Colonic mucosa (tissue), 4 donors: ENCODE measurements at places on chromosomes 3 and 15.

DNA sequence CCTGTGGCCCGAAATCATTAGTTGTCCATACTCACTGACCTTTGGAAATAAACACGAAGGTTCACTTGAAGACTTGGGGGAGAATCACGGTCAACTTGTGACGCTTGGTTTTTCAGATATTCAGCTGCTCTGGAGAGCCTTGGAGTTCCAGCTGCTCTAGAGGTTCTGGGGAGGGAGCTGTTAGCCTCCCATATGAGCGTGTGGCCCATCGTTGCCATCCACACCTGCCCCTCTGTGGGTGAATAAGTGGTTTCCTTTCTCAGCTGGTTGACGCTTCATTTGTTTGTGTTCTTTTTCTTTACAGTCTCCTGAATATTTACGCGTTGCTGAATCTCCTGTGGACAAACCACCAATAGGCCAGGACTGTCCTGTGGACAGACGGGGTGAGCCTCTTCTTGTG is 35.6 kb downstream of the APBA2 start:
- no peak for DNase-seq
- H3K4me3 ChIP-seq = no peak overlapping the region
- H3K4me1 ChIP-seq = no peaks in the 10 kb centered on the region
- no peaks in the 10 kb centered on the region for H3K27me3 ChIP-seq
- H3K36me3 ChIP-seq = no peaks in the 10 kb centered on the region

DNA sequence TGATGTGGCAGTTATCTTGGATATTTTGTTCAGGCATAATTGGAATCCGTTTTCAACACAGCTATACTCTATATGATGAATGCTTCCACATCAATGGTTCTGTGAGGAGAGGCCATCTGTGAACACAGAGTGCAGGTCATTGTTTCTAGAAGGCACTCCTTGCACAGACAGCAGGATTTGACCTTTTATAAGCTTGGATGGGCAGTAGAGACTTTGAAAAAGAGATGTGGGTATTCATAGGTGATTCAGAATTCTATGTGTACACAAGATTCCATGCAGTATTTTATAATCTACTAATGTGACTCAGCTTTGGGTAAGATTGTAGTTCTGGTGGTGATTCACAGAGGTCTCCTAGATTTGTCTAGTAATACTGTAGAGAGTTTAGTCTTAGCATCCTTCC is 12.5 kb downstream of the ARPP21 start:
- no peak for DNase-seq
- H3K27ac ChIP-seq = no peak overlapping the region
- H3K36me3 ChIP-seq = no peaks in the 10 kb centered on the region
- no peaks in the 10 kb centered on the region for H3K27me3 ChIP-seq

- peaks cover 10% of the 10 kb centered on the region for H3K4me1 ChIP-seq
- DNase-seq = no peak
- H3K4me3 ChIP-seq = no peak overlapping the region
- no peaks in the 10 kb centered on the region for H3K36me3 ChIP-seq
- no peaks in the 10 kb centered on the region for H3K27me3 ChIP-seq
Observed at GRCh38 chr15:92829875-92830274, 70.2 kb upstream of the CHD2 start.

DNA sequence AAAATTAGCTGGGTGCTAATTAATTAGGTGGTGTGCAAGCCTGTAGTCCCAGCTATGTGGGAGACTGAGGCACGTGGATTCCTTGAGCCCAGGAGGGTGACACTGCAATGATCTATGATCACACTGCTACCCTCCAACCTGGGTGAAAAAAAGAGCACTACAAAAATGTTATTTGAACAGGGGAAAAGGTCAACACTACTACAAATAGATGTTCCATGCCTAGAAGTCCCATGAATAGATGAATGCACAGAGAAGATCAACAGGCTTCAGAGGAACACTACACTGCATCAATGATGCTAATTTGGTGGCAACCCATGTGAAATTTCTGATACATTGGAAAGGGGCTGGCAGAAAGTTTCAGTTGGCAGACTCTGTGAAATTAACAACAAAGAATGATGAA is 105.4 kb upstream of the FHIT start:
- no peak for DNase-seq
- no peaks in the 10 kb centered on the region for H3K27me3 ChIP-seq
- H3K27ac ChIP-seq = no peak overlapping the region
- no peak overlapping the region for H3K4me3 ChIP-seq
- no peaks in the 10 kb centered on the region for H3K36me3 ChIP-seq
- no peaks in the 10 kb centered on the region for H3K4me1 ChIP-seq

DNA sequence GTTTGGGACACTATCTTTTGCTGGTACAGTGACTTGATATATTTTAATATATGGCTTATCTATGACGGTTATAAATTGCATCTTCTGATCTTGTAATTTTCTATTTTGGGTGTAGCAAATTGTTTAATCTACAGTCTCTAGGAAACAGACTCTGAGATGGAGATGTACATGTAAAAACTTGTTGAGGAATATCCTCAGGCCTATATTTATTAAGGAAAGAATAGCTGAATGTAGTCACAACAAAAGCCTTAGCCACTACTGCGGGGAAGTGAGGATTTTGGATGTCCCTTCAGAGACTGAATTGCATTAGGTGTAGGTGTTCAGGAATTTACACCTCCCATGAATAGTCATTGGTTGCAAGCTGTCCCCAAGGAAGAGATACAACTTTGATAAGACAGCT is 13.8 kb upstream of the OR5K3 start:
- H3K4me3 ChIP-seq = no peak overlapping the region
- H3K27ac ChIP-seq = no peak overlapping the region
- no peaks in the 10 kb centered on the region for H3K36me3 ChIP-seq
- no peak for DNase-seq

- H3K4me3 ChIP-seq = peak overlapping the region; percentile 64
- H3K27ac ChIP-seq = peak overlapping the region; percentile 73
- DNase-seq = peak; percentile 54
- H3K4me1 ChIP-seq = peaks cover 16% of the 10 kb centered on the region
- no peaks in the 10 kb centered on the region for H3K27me3 ChIP-seq
- H3K36me3 ChIP-seq = no peaks in the 10 kb centered on the region
Observed at GRCh38 chr3:195906865-195907683, 1.3 kb downstream of the TNK2 start.

GRCh38 chr3:129567176-129567705 is 24.3 kb downstream of the H1-8 start:
- H3K4me1 ChIP-seq = no peaks in the 10 kb centered on the region
- no peaks in the 10 kb centered on the region for H3K36me3 ChIP-seq
- H3K27ac ChIP-seq = no peak overlapping the region
- no peak overlapping the region for H3K4me3 ChIP-seq
- no peaks in the 10 kb centered on the region for H3K27me3 ChIP-seq
- no peak for DNase-seq

DNA sequence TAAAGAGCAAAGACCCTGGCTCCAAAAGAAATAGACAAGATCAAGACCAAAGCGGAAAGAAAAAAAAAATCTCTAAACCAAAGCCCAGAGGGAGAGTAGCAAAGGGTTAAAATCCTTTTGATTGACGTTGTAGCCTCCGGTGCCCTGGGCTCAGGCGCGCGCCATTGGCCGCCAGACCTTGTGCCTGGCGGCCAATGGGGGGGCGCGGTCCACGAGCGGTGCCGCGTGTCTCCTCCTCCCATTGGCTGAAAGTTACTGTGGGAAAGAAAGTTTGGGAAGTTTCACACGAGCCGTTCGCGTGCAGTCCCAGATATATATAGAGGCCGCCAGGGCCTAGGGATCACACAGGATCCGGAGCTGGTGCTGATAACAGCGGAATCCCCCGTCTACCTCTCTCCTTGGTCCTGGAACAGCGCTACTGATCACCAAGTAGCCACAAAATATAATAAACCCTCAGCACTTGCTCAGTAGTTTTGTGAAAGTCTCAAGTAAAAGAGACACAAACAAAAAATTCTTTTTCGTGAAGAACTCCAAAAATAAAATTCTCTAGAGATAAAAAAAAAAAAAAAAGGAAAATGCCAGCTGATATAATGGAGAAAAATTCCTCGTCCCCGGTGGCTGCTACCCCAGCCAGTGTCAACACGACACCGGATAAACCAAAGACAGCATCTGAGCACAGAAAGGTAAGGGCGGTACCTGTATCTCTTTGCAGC is at the start of gene HES1:
Gene HES1, plus strand, starts transcription at position 343 of the 713 bp plus-strand sequence. Its CDS starts 233 bp downstream, at position 576.
- peak; percentile 96 for DNase-seq
- H3K36me3 ChIP-seq = no peaks in the 10 kb centered on the region
- peak within 1 kb of the TSS; percentile 89 for H3K27ac ChIP-seq
- H3K27me3 ChIP-seq = no peaks in the 10 kb centered on the region
- H3K4me3 ChIP-seq = peak within 1 kb of the TSS; percentile 54
- H3K4me1 ChIP-seq = peaks cover 3% of the 10 kb centered on the region

- H3K27me3 ChIP-seq = no peaks in the 10 kb centered on the region
- no peaks in the 10 kb centered on the region for H3K4me1 ChIP-seq
- no peak for DNase-seq
- H3K27ac ChIP-seq = no peak overlapping the region
- H3K4me3 ChIP-seq = no peak overlapping the region
Observed at GRCh38 chr3:190252080-190252479, 70.2 kb downstream of the CLDN1 start.

DNA sequence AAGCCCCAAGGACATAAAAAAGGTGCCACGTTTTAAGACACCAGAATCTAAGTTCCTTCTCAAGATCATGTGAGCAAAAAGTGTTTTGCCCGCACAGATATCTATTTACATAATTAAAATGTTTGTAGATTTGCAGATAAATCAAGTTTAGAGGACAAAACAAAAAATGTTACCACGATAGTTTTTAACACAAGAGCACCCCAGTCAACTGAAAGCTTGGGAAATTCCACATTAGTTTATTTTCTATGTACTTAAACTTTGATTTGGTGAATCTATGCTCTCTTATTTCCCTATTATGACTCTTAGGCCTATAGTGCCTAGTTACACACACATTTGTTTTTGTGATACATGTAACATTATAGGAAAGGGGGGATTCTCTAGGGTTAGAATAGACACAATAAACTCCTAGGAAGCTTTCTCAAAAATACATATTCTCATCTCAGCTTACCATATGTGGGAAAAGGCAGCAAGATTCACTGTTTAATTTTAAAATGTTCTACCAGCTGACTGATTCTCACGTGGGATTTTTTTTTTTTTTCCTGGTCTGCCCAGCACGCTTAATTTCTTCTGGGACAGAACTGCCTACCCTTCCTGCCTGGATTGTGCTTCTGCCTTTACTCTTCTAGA is 8.4 kb upstream of the LEKR1 start:
- no peaks in the 10 kb centered on the region for H3K36me3 ChIP-seq
- H3K27ac ChIP-seq = peak overlapping the region; percentile 80
- peaks cover 12% of the 10 kb centered on the region for H3K4me1 ChIP-seq
- no peaks in the 10 kb centered on the region for H3K27me3 ChIP-seq
- H3K4me3 ChIP-seq = peak overlapping the region; percentile 56

DNA sequence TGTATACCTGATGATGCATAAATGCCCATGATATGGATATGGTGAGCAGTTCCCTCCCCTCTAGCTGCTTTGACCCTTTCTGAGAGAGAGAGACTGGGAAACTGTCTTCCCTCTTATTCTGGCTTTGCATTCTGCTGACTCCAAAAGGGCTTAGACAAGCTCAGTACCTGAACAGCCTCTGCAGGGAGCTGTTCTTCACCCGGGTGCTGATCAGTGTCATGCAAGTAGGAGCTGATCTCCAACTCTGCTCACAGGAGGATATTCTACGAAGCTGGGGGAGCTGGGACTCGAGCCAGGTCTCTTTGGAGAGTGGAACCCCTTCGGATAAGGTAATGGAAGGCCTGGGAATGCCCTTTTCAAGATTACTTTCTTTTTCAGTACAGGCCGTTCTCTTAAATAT is 237.1 kb downstream of the RYR3 start:
- H3K36me3 ChIP-seq = no peaks in the 10 kb centered on the region
- H3K27ac ChIP-seq = no peak overlapping the region
- no peak for DNase-seq
- H3K4me1 ChIP-seq = no peaks in the 10 kb centered on the region

DNA sequence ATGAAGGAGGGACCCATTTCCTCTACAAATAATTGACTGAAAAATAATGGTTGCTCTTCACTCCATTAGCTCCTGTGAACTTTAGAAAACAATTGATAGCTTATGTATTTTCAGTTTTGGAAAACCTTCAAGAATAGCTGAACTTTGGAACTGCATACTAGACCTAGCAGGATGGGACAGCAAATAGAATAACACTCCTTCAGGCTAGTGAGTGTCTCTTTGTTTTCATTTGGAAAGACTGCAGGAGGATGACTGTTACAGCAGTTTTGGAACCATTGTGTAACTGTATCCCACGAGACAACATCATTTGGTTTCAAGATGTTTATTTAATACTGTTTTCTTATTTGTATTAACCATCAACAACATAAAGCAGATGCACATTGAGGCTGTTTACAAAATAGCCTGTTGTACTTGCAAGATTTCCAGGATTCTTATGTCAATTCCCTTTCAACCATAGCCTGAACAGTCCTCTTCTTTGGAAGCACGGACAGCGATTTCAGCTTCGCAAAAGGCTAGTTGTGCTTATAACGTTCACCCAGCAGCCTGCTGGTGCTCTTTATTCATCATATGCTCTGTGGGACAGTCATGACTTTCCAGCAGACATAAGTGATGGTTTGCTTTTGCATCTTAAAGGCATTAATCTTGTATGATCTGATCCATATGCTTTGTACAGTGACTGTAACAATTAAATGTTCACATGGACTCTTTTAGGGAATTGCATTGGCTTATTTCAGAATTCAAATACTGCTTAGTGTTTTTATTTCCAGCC is 335.5 kb downstream of the IL5RA start:
- no peaks in the 10 kb centered on the region for H3K36me3 ChIP-seq
- no peaks in the 10 kb centered on the region for H3K4me1 ChIP-seq
- H3K27ac ChIP-seq = no peak overlapping the region

DNA sequence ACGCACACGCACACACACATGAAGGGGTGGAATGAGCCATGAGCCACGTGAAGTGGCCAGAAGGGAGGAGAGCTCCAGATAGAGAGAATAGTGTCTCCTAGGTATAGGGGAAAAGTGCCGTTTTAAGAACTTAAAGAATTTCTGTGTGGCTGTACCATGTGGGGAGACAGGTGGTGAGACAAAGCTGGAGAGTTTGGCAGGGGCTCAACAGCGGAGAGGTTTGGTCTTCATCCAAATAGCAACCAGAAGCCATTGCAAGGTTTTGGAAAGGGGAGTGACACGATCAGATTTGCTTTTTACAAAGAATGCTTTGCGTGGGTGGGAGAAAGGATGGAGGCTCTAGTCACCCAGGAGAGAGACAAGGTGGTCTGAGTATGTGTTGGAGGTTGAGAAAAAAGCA is 146.0 kb downstream of the IL20RB start:
- no peaks in the 10 kb centered on the region for H3K36me3 ChIP-seq
- H3K27me3 ChIP-seq = no peaks in the 10 kb centered on the region
- H3K27ac ChIP-seq = no peak overlapping the region
- no peak overlapping the region for H3K4me3 ChIP-seq

- no peaks in the 10 kb centered on the region for H3K36me3 ChIP-seq
- H3K27ac ChIP-seq = no peak overlapping the region
- peak; percentile 19 for DNase-seq
- H3K4me3 ChIP-seq = no peak overlapping the region
- no peaks in the 10 kb centered on the region for H3K27me3 ChIP-seq
- no peaks in the 10 kb centered on the region for H3K4me1 ChIP-seq
Observed at GRCh38 chr15:49290191-49290590, 120.1 kb downstream of the GALK2 start.

DNA sequence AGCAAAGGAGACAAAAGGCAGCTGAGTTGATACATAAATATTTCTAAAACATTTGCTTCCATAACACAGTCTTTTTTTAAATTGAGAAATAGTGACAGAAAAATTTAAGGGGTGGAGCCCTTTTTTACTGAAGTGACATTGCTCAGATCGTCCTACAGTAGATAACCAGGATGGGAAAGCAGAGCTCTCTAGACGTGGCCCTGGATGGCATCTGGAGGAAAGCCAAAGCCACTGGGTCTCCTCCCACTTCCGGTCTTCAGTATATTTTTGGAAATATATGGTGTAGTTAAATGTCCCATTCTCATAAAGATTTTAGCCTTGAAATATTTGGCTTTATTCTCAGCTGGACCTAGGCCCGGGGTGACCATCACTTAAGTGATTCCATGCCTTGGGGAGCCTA is 326.1 kb downstream of the ZNF621 start:
- no peaks in the 10 kb centered on the region for H3K4me1 ChIP-seq
- no peaks in the 10 kb centered on the region for H3K27me3 ChIP-seq
- DNase-seq = no peak
